Fibroblast of lung (primary cell): ENCODE measurements at places on chromosomes 11 and 22.
A peak's percentile ranks its signal among the peaks of the same experiment; 100 is the strongest.

DNA sequence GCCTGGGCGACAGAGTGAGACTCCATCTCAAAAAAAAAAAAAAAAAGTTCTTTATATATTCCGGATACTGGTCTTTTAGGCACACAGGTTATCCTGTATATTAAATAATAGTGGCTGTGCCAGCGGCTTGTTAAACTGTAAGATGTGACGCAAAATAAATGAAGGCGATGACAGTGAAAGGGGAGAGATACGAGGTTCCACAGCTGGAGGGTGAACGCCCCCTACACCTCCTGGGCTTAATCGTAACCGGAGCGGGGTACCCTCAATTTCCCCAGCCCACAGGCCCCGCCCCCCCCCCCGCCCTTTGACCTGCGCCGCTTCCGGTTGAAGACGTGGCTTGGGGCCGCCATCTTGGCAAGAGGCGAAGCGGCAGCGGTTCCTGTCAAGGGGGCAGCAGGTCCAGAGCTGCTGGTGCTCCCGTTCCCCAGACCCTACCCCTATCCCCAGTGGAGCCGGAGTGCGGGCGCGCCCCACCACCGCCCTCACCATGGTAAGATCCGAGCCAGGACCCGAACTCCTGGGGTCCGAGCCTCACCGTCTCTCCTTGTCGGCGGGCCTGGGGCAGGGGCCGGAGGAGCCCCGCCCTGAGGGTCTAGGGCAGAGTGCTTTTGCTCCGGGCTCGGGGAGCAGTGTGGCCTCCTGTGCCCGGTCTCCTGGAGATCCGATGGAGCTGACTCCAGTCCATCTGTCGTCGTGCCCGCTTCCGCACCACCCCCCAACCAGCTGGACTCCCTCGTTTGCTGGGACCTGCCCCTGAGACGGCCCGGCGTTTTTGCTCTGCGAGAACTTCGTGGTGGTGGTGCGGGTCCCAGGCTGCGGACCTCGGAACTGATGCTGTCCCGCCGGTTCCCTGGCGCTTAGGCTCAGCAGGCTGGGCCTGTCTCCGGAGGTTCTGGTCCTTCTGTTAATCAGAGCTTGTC lies at the start of gene ARCN1:
Gene ARCN1, plus strand, starts transcription at position 349 of the 920 bp plus-strand sequence. Its CDS starts 139 bp downstream, at position 488.
- DNase-seq: peak; percentile 80

DNA sequence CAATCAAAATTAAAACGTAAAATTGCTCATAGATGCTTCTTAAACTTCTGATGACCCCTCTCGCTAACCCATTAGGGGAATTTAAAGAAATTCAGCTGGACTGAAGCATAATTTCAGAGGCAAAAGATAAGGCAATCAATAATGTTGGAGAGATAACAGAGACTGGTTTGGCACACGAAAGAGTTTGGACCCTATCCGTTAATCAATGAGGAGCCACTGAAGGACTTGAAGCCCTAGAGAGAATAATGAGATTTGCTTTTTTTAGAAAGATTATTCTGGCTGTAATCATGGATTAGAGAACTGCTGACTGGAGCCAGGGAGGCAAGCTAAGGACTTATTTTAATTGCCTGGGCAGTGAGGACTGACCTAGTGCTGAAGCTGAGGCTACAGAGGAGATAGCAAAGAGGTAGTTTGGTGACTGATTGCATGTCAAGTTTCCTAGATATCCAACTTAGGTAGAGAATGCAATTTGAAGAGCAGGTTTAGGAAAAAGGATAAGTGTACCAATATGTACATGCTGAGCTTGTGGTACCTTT lies 11.9 kb upstream of the ARHGAP42 start:
- DNase-seq: no peak

DNA sequence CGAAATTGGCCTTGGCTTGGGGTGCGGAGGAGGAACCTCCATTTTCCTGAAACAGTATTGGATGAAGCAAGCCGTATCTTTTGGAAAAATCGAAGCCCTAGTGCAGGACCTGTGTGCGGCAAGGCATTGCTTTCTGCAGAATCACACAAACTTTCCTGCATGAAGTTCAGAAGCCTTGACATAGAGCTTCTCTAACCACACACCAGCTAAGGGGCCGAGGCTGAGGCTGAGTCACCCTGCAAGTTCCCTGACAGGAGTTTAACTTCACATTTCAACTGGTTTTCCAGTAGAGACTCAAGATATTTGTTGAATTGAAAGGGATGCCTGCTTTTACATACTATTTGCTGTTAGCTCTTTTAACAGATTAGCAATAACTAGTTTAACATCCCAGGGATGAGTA lies 67.8 kb downstream of the TCF20 start:
- peak; percentile 46 for DNase-seq

- no peak for DNase-seq
These were observed 94.9 kb downstream of the PRR5L start for GRCh38 chr11:36390963-36391471.

DNA sequence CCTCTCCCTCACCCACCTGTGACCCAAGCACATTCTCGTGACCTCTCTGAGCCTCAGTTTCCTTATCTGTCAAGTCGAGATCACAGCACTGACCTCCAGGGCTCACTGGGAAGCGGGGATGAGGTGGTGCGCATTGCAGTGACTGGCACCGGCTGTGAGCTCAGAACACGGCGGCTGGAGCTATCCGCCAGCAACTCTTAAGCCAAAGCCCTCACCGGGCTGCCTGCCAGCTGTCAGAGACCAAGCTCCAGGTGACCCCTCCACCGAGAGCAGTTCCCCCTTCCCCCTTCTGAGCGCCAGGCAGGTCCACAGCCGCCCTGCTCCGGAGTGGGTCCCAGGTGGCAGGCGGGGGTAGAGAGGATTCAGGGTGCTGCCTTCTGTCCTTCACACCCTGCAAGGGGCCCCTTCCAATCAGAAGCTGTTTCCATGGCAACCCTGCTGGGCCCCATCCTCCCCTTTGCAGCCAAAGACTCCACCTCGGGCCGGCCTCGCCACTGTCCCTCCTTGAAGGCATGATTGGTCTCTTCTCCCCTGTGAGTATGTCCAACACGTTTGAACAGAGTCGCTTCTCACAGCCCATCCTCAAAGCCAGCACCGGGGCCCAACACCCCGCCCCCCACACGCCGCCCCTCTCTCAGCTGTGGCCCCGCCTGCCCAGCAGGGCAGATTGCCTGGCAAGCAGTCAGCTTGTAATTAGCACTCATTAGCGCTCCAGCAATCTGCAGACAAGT lies 98.7 kb downstream of the WNT7B start:
- no peak for DNase-seq

DNA sequence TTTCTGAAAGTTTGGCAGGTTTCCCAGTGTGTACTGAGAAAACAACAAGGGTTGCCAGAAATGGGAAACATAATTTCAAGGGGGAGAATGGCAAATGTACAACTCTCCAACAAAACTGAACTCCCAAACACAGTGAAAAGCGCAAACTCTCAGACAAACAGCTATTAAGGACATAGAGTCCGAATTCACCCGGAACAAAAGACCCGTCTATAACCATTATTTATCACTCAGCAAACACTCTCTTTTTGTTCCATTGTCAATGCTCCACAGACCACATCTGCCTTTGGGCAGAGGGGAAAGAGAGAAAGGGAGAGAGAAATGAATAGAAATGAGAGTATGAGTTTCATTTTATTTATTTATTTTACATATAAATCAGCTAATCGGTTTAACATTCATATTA lies 21.7 kb downstream of the KIRREL3 start:
- DNase-seq: no peak

DNA sequence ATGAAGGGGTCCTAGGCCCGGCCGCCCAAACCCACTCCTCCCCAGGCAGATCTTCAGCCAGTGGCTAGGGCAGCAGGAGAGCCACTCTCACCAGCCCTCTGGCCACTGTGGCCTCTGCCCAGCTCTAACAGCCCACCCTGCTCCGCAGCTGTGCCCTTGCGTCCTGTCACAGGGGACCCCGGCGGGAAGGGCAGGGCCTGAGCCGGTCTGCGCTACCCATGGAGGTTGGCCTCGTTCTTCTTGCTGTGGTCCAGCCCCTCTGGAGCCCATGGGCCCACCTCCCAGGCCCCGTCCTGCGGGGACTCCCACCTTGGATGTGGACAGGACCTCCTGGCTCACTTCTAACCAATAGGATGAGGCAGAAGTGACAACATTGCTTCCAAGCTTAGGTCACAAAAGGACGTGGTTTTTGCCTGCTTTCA lies 38.3 kb upstream of the TH start:
- no peak for DNase-seq

GRCh38 chr22:43077121-43077877 lies 11.9 kb downstream of the TTLL1 start:
- DNase-seq: no peak
